ENCODE measurements at places on chromosomes 5 and 9.

DNA sequence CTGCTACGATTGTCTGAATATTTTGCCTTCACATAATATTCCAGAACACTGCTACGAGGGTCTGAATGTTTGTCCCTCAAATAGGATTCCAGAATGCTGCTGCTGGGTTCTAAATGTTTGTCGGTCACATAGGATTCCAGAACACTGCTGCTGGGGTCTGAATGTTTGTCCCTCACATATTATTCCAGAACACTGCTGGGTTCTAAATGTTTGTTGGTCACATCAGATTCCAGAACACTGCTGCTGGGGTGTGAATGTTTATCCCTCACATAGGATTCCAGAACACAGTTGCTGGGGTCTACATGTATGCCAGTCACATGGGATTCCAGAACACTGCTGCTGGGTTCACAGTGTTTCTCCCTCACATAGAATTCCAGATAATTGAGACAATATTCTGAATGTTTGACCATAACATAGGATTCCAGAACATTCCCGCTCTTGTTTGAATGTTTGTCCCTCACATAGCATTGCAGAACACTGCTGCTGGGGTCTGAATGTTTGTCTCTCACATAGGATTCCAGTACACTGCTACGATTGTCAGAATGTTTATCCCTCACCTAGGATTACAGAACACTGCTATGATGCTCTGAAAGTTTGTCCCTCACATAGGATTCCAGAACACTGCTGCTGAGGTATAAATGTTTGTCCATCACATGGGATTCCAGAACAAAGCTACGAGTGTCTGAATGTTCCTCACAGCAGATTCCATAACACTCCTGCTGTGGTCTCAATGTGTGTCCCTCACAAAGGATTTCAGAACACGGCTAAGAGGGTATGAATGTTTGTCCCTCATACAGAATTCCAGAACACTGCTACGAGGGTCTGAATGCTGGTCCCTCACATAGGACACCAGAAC is 201.8 kb downstream of the FOXD4L6 start:
- DNase-seq = no peak

DNA sequence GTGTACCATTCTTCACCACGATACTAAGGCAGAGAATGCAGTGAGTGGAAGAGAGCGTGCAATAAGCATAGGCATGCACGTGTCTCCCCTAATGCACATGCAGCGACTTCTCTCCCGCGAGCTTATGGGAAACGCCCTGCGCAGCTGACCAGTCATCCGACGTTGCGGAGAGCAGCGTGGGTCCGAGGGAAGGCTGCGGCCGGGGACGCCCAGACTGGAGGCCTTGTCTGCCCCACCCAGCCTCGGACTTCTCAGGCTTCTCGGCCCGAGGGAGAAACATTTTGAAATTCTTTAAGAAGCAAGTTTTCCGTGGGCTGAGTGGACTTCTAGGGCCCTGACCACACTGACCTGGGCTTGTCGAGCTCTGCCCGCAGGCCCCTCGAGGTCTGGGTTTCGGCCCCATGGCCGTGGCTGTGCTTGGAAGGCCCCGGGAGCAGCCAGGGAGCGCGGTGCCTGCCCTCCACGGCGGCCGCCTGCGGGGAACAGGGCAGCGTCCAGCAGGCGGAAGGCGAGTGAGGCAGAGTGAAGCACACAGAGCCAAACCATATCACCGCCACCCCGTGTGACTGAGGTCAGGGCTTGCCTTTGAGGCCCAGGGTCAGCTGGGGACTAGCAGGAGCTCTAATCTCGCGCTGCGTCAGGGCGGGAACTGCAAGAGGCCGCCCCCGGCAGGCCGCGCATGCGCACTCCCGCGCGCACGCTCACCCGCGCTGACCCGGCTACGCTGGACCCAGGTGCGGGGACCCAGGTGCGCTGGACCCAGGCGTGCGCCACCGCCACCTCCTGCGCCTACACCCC is 60.0 kb upstream of the IRX1 start:
- DNase-seq = no peak

GRCh38 chr5:38562444-38563210 is 6.2 kb upstream of the LIFR start:
- DNase-seq = no peak

DNA sequence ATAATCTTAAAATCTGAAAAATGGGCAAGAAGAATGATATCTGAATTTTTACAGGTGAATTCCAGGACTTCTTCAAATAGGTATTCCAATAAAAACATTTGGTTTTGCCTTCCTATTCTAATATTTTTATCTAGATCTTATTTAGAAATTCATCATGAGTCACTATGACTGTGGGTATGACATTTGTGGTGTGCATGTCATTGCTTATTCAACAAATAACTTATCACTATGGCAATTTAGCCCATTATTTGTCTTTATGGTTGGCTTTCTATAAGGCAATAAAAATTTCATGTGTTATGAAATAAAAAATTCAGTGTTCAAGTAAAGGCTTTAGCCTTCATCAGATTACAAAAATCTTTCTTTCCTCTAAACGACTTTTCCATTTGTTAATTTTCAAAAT is 1139.6 kb upstream of the NUDT12 start:
- DNase-seq = no peak

- no peak for DNase-seq
Observed at GRCh38 chr9:72453797-72454196, 67.6 kb upstream of the TMC1 start.

GRCh38 chr9:16925426-16925825 is 55.0 kb upstream of the BNC2 start:
- no peak for DNase-seq

DNA sequence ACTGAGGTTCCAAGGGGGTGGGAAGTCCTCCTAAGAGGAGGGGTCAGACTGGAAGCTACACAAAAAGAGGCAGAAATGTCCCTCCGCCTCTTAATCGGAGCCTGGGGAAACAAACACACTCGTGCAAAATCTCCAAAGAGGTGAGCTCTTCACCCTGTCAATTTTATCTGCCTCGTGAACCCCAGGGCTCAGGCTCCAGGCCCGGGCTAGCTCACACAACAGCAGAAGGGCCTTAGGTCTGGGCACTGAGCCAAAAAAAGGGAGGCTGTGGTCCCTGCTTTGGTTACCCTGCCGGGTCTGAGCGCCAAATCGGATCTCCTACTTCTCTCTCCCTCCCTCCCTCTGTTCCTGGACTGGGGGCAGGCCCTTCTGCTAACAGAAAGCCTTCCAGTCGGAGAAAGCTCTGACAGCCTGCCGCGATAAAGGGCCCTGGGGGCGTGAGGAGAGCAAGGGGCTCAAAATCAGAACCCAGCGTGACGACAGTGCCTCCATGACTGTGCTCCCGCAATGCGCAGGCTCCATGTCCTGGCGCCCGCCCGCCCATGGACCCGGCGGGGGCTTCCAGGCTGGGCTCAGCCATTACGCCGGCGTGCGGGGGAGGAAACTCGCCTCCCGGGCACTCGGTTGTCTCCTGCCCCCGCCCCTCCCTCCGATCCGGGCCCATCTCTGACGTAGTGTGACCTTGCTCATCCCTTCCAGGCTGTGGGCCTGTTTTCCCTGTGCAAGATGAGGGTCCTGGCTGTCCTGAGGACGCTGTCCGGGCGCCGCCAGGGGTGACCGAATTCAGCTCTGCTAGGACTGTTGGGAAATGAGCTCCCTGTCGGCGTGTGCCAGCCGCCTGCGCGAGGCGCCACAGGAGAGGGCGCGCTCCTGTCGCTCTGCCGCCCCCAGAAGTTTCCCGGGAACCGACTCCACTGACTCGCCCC is 865 bp upstream of the SLC22A4 start:
- peak; percentile 83 for DNase-seq
